ENCODE measurements at places on chromosomes 12 and 14. TPM values are rescaled to one million over a fixed set of nuclear protein-coding genes. Genes with fewer than 3 reads are reported as not detected.
A peak's percentile ranks its signal among the peaks of the same experiment; 100 is the strongest.

Gene CMTM5
- total RNA-seq: not detected

Gene ETV6
- total RNA-seq: 2.3 TPM

Gene TCL1A
- total RNA-seq: not detected

Gene PLCZ1
- total RNA-seq: not detected

Gene AHNAK2
- total RNA-seq: 31.3 TPM

Gene SPIC
- total RNA-seq: not detected

Gene SOAT2
- not detected for total RNA-seq

Gene TAS2R8
- total RNA-seq: not detected

GRCh38 chr14:44149597-44149996 is 357.5 kb downstream of the FSCB start:
- peak; percentile 3 for DNase-seq

DNA sequence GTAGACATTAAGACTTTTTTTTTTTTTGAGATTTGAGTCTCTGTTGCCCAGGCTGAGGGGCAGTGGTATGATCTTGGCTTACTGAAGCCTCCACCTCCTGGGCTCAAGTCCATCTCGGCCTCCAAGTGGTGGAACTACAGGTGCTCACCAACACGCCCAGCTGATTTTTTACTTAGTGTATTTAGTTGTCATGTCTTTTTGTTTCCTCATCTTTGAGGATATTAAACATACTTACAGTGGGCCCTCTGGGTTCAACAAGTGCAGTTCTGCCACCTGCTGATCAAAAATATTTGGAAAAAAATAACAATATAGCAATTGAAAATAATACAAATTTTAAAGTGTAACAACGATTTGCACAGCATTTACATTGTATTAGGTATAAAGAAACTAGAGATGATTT is 4.4 kb upstream of the B4GALNT1 start:
- no peak for DNase-seq

DNA sequence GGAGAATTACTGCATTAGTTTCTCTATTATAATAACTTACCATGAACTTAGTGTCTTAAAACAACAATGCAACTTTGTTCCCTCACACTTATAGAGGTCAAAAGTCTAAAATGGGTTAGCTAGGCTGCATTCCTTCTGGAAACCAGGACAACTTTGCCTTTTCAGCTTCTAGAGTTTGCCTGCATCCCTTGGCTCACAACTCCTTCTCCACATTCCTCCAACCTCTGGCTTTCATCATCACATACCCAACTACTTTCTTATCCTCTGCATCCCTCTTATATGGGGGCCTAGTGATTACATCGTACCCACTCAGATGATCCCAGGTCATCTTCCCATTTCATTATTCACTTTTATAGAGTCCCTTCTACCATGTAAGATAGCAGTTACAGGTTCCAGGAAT is 251.1 kb downstream of the C12orf50 start:
- DNase-seq: no peak

DNA sequence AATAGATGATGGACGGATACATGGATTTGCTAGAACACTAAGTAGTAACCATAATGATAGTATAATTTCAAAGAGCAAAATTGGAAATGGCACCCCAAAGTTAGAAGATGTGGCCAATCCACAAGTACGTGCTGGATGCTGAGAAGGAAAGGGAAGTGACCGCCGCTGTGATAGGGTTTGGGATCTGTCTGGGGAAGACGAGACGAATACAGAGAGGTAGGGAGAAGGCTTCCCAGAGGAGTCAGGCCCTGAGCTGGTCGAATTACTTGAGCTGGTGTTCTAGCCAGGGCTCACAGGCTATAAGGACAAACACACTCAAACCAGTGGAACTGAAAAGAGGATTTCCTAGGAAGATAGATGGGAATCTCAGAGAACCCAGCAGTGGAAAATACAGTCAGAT is 9.4 kb upstream of the ACVR1B start:
- DNase-seq: no peak

DNA sequence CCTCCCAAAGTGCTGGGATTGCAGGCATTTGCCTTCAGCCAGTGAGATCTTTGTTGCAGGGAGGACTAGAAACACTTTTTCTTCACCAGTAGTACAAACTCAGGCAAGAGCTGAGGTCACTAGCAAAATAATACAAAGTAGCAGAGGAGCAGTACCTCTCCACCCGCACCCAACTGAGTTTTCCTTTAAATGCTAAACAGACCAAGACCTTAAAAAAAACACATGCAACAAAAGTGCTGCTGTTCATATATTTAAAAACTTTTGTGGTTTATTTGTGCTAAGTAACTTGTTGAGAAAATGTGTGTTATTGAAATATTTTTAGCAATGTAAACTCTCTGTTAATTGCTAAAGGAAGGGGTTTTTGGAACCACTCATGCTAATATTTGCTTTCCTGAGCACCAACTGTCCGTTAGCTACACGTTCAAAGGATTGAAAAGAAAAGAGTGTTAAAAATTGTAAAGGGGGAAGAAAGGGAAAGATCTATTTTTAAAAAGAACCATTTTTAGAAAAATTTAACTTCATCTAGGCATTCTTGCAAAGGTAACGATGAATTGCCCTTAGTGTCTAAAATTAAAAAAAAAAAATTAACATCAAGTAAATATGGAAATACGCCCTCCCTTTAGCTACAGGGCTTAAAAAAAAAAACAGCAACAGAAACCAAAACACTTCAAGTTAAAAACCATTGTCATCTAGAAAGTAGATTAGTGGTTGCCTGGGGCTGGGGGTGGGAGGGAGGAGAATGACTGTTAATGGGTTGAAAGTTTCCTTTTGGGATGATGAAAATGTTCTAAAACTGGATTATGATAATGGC is 114.0 kb upstream of the KRAS start:
- DNase-seq: no peak

DNA sequence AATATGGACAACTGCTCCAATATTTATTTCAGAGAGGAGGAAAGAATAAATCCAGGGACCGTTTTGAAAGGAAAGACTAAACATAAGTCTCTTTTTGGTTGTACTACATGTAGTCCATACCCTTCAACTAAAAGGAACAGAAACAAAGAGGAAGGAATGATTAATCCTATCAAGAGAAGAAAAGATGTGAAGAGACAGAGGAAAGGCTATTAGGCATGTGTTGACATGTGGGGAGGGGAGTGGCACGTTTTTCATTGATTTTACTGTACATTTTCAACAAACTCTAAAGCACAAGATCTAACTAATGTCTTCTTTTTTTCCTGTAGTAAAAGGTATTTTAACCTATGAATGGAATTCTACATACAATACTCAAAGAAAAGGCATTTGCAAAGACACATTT is 85.6 kb downstream of the NAV3 start:
- no peak for DNase-seq

DNA sequence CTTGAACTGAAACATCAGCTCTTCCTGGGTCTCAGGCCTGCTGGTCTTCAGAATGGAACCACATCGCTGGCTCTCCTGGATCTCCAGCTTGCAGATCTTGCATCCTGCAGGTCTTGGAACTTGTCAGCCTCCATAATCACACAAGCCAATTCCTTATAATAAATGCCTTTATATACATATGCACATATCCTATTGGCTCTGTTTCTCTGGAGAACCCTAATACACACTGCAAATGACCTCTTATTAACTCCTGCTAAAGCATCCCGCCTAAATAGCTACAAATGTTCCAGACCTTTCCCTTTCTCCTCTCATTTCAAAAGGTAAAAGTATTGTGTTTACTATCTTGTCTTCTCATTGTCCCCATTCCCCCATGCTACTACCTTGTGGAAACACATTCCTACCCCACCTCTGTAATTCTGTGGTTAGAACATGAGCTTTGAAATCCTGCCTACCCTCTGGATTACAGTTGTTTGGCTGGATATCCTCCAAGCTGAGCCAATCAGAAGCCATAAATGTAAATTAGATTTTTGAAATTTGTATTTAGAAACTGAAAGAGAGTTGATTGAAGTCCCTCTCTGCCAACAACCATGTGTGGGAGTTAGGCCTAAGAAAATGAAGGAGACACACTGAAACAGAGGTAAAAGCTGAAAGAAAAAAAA is 58.1 kb downstream of the ANKS1B start:
- DNase-seq: no peak

DNA sequence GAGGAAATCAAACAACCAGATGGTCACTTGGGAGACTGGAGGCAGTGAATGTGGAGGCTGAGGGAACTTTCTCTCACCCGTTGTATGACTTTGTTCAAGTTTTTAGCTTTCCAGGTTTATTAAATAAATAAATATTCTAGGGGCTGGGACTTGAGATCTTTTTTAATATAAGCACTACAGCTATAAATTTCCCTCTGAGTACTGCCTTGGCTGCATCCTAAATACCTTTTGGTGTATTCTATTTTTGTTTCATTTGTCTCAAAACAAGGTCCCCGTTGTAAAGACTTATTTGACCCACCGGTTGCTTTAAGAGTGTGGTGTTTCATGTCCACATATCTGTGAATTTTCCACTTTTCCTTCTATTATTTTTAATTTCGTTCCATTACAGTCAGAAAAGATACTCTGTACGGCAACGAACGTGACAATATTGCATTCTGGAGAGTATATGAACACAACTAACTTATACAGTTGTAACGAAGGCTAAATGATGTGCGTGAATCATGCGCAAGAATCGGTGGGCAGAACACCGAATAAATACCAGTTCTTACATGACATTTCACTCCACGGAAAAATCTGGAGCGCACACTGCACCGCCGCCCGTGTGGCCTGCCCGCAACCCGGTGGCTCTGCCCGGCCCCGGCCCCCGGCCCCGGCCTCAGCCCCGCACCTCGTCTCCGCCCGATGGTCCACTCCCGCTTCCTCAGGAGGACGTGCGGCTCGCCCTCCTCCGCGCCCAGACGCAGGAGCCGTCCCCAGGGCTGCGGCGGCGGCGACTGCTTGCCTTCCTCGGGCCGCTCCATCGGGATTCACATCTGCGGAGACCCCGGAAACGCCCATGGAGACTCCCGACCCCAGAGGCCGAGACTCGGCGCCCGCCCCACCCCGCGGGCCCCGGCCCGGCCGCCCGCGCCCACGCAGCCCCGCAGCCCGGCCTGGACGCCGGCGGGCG is 602 bp downstream of the CHFR start:
- DNase-seq: peak; percentile 17

- no peak for DNase-seq
Observed at GRCh38 chr12:130236446-130236845, 74.2 kb downstream of the FZD10 start.

DNA sequence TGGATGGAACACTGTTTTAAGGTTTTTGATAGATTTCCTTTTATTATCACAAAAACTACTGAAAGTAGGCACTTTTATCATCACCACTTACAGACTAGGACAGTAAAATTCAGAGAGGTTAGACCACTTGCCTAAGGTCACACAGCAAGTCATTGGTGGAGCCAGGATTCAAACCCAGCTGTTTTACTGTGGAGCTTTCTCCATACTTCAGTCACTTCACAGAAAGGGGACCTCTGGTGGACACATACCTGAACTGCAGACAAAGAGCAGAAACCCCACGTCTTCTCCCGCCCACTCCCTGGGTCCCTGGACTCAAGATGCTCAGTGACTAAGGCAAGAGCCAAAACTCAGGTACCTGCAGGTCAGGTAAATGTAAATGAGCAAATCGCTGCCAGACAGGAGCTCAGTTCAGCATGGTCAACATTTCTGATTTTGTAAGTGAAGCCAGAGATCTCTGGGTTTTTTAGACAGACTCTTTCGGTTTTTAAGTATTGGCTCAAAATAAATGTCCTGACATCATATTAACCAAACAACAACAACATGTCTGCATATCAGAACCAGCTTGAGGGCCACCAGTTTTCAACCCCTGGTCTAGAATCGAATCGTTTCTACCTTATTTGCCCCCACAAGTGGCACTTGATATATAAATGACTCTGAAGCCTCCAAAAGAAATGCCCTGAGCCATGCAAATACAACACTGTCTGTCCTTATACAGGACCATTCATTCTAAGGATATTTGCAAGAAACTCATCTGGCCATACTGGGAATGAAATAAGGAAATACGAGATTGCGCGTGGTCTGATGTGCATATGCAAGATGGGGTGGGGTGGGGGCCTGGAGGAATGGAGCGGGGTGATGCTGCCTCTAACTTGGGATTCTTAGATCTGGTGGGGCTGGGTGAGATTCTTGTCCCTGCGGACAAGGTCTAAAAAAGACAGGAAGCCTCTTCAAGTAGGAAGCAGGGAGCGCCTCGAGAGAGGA is 110.9 kb downstream of the KSR2 start:
- peak; percentile 35 for DNase-seq

- DNase-seq: no peak
Observed at GRCh38 chr14:94455928-94456327, 3.3 kb upstream of the SERPINA11 start.

- no peak for DNase-seq
Observed at GRCh38 chr12:52827499-52828090, 6.5 kb downstream of the KRT79 start.

DNA sequence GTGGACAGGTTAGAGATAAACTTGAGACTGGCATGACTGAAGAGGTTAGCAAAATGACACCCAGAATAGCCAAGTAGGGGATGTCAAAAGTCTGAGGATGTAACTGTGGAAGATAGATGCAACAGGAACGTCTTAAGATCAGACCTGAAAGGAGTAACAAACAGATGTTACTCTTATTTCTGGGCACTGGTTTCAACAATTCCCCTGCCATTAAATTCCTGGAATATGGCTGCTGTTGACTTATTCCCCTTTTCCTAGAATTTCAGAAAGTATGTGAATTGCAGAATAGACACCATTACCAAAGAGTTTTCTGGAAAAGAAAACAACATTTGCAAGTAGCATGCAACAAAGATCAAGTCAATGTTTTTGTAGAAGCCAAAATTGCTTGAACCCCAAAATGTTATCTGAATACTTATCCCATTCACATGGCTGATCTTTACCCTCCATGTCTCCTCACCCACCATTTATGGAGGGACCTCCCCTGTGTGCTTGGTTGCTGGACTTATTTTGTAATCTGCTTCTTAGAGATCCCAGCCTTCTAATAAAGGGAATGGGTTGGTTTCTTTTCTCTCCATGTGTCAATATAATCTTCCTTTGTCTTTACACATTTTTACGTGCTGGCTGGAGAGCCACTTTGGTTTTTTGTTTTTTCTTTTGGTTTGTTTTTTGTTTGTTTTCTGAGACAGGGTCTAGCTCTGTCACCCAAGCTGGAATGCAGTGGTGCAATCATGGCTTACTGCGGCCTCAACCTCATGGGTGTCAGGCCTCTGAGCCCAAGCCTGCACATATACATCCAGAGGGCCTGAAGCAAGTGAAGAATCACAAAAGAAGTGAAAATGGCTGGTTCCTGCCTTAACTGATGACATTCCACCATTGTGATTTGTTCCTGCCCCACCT is 57.0 kb downstream of the BBS10 start:
- no peak for DNase-seq

GRCh38 chr14:63383776-63384367 is 65.1 kb upstream of the GPHB5 start:
- DNase-seq: no peak

DNA sequence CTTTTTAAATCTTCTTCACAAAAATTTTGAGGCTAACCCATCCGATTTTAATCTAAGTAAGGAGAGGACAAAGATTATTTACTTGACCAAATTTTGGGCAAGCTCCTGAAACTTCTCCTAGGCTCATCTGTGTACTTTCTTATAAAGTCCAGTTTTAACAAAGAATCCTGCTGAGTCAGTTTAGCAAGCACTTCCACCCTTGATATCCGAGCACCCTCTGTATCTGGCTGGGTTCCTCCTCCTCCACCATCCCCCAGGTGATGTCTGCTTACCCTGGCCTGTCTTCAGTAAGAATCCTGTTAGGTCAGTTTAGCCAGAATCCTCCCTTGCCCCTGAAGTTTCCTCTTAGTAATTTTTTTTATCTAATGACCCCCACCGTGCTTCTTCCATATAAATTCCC is 140.5 kb downstream of the PHLDA1 start:
- DNase-seq: no peak
